ENCODE measurements at places on chromosomes 16 and 17. TPM values are rescaled to one million over a fixed set of nuclear protein-coding genes. Genes with fewer than 3 reads are reported as not detected.

DNA sequence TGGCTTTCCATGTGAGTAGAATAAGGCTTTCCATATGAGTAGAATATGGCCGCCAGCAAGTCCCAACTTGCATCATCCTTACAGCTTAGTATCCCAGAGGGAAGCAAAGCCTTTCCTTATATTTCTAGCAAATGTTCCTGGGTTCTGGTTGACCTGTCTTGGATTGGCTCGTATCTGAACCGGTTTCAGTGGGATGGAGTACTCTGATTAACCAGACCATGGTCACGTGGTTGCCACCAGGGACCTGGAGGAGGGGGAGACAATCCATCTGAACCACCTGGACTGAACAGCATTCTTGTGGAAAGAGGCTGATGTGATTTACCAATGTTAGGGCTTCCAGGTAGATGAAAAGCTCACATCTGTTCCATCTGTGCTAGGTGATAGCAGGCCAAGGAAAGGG is 89.0 kb downstream of the SHISA6 start:
- no peak overlapping the region for H3K27ac ChIP-seq
- no peak overlapping the region for H3K4me3 ChIP-seq
- H3K4me1 ChIP-seq, result no peaks in the 10 kb centered on the region
- no peak for DNase-seq

DNA sequence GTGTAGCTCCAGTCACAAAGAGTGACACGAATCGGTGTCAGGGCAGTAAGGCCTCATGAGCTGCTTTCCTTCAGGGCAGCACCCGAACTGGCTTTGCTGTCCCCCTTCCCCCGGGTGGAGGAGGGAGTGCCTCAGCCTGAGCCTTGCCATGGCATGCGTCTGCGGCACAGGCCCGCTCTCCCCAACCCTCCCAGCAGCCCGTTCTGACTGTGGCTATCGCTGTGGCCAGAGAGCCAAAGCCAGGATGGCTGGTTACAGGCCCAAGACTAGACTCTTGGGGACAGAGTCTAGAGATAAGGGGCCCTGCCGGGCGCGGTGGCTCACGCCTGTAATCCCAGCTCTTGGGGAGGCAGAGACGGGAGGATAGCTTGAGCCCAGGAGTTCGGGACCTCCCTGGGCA is 25.9 kb downstream of the CLUH start:
- H3K4me3 ChIP-seq, result no peak overlapping the region
- H3K4me1 ChIP-seq, result peaks cover 14% of the 10 kb centered on the region
- H3K36me3 ChIP-seq, result peaks cover 53% of the 10 kb centered on the region
- H3K27ac ChIP-seq, result no peak overlapping the region
- H3K27me3 ChIP-seq, result no peaks in the 10 kb centered on the region

Gene TMEM11
- 13.0 TPM for total RNA-seq

DNA sequence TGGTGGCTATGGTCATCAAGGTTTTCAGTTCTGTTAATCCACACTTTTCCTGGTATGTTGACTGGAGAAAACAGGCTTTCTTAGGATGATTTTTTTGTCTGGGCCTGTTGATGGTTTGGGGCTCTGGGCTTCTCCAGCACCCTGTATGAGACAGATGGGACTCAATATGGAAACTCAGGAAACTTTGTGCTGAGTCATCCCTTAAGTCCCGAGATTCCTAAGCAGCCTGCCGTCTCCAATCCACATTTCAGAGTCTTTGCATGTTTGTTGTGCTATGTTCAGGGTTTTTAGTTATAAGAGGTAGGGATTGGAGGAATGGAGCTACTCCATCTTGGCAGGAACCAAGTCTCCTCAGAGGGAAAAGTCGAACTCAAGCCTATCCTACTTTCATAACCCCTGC is 253.3 kb upstream of the FOXF1 start:
- no peaks in the 10 kb centered on the region for H3K27me3 ChIP-seq
- no peak overlapping the region for H3K4me3 ChIP-seq
- H3K36me3 ChIP-seq, result no peaks in the 10 kb centered on the region
- DNase-seq, result no peak

Gene TMC5
- not detected for total RNA-seq

Gene ZNF469
- 1.1 TPM for total RNA-seq

- H3K27ac ChIP-seq, result no peak overlapping the region
- no peaks in the 10 kb centered on the region for H3K36me3 ChIP-seq
- DNase-seq, result no peak
Measured at GRCh38 chr16:85989376-85989775, 90.4 kb downstream of the IRF8 start.

DNA sequence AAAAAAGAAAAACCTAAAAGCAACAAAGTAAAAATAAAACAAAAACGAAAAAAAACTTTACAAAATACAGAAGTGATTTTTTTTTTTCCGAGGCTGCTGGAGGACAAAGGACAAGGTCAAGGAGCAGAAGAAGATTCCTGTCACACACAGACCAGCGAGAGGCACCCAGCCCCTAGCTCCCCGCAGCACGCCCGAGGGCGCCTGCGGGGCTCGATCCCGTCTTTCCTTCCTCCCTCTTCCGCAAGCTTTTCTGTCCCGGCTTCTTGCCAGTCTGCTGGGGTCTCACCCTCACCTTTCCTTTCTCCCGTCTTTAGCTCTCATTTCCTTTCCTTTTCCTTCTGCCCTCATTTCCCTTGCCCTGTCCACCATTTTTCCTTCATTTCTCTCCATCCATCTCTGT is 66.1 kb upstream of the DNAH17 start:
- H3K27me3 ChIP-seq, result no peaks in the 10 kb centered on the region
- no peaks in the 10 kb centered on the region for H3K36me3 ChIP-seq
- H3K4me1 ChIP-seq, result peaks cover 16% of the 10 kb centered on the region
- no peak overlapping the region for H3K4me3 ChIP-seq
- no peak overlapping the region for H3K27ac ChIP-seq

DNA sequence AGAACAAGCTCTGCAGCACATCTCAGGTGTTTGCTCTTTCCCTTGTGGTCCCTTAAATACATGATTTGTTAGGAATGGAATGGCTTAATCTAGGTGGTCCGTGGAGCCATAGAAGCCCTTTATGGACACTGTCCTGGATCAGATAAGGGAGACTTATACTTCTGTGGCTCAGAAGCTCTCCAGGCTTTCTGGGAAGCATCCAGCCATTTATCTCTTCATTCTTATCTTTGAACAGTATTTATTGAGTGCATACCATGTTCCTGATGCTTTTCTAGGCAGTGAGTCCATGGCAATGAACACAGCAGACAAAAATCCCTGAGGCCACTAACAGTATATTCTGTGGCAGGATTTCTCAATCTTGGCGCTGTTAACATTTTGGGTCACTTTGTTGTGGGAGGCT is 474.5 kb upstream of the EEF2KMT start:
- H3K4me3 ChIP-seq, result no peak overlapping the region
- H3K27ac ChIP-seq, result no peak overlapping the region
- H3K36me3 ChIP-seq, result no peaks in the 10 kb centered on the region
- H3K27me3 ChIP-seq, result no peaks in the 10 kb centered on the region
- H3K4me1 ChIP-seq, result no peaks in the 10 kb centered on the region

Gene SBK1
- 17.9 TPM for total RNA-seq

DNA sequence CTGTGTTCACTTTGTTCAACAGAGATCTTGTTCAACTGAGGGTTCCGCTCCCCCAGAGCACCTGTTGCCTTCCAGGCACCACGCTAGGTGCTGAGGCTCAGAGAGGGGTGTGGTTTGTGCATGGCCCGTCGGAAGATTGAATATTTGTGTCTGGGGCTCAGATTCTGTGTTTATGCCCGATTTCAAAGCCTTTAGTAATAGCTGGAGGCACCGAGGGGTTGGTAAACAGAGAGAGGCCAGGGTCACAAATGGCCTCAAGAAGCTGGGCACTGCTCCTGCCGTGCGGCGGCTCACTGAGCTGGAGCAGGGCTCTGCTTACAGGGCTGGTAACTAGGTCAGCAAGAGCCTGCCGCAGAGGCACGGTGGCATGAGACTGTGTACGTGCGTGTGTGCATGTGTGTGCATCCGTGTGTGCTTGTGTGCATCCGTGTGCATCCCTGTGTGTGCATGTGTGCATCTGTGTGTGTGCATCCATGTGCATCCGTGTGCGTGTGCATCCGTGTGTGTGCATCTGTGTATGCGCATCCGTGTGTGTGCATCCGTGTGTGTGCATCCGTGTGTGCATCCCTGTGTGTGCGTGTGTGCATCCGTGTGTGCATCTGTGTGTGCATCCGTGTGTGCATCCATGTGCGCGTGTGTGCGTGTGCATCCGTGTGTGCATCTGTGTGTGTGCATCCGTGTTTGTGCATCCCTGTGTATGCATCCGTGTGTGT is 5.4 kb downstream of the ITGAE start:
- H3K4me1 ChIP-seq, result peaks cover 30% of the 10 kb centered on the region
- no peak overlapping the region for H3K27ac ChIP-seq
- DNase-seq, result no peak
- no peak overlapping the region for H3K4me3 ChIP-seq
- H3K27me3 ChIP-seq, result no peaks in the 10 kb centered on the region

- no peak overlapping the region for H3K4me3 ChIP-seq
- H3K36me3 ChIP-seq, result no peaks in the 10 kb centered on the region
- no peak overlapping the region for H3K27ac ChIP-seq
Measured at GRCh38 chr16:79509211-79509631, 91.3 kb downstream of the MAF start.

GRCh38 chr16:17412221-17412620 is 58.5 kb downstream of the XYLT1 start:
- H3K27ac ChIP-seq, result no peak overlapping the region
- peaks cover 10% of the 10 kb centered on the region for H3K4me1 ChIP-seq
- no peak for DNase-seq
- no peaks in the 10 kb centered on the region for H3K27me3 ChIP-seq
- H3K4me3 ChIP-seq, result no peak overlapping the region

GRCh38 chr16:83738923-83739503 is 68.8 kb upstream of the HSBP1 start:
- no peak overlapping the region for H3K4me3 ChIP-seq
- H3K36me3 ChIP-seq, result no peaks in the 10 kb centered on the region
- no peaks in the 10 kb centered on the region for H3K4me1 ChIP-seq
- H3K27ac ChIP-seq, result no peak overlapping the region
- no peaks in the 10 kb centered on the region for H3K27me3 ChIP-seq

GRCh38 chr17:57438066-57438731 is 181.9 kb downstream of the MSI2 start:
- no peaks in the 10 kb centered on the region for H3K36me3 ChIP-seq
- H3K4me1 ChIP-seq, result peaks cover 31% of the 10 kb centered on the region
- no peak overlapping the region for H3K4me3 ChIP-seq
- no peak overlapping the region for H3K27ac ChIP-seq
- DNase-seq, result no peak
- H3K27me3 ChIP-seq, result no peaks in the 10 kb centered on the region

DNA sequence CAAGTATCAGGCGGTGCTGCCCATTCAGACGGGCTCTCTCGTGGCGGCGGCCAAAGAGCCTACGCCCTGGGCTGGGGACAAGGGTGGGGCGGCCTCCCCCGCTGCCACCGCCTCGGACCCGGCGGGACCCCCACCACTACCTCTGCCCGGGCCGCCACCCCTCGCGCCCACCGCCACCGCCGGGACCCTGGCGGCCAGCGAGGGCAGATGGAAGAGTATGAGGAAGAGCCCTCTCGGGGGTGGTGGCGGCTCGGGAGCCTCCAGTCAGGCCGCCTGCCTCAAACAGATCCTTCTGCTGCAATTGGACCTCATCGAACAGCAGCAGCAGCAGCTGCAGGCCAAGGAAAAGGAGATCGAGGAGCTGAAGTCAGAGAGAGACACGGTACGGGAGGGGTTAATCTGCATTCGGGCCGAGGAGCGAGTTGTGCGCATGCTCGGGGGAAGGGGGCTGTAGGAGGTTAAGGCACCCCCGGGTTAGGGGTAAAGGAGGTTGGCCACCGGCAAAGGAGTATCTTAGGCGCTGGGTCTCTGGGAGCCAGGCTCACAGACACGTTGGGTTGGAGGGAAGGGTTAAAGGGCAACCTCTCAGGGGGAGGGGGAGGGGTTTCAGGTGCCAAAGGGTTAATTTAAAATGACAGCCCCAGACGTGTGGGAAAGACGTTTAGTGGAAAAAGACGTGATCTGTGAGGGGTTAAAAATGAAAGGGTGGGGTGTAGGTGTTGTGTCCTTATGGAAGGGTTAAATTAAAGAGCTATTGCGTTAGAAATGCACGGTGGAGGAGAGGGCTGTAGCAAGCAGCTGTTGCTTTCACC is 1.4 kb downstream of the MSL1 start:
- no peaks in the 10 kb centered on the region for H3K27me3 ChIP-seq
- H3K4me3 ChIP-seq, result peak overlapping the region; percentile 86
- DNase-seq, result peak; percentile 63
- H3K36me3 ChIP-seq, result no peaks in the 10 kb centered on the region
- peak overlapping the region; percentile 82 for H3K27ac ChIP-seq
- peaks cover 16% of the 10 kb centered on the region for H3K4me1 ChIP-seq

- no peak for DNase-seq
- no peaks in the 10 kb centered on the region for H3K4me1 ChIP-seq
- H3K36me3 ChIP-seq, result no peaks in the 10 kb centered on the region
- H3K4me3 ChIP-seq, result no peak overlapping the region
- H3K27ac ChIP-seq, result no peak overlapping the region
- no peaks in the 10 kb centered on the region for H3K27me3 ChIP-seq
Measured at GRCh38 chr17:34601416-34601815, 22.0 kb downstream of the TMEM132E start.

Gene SYT17
- total RNA-seq, result 0.08 TPM

DNA sequence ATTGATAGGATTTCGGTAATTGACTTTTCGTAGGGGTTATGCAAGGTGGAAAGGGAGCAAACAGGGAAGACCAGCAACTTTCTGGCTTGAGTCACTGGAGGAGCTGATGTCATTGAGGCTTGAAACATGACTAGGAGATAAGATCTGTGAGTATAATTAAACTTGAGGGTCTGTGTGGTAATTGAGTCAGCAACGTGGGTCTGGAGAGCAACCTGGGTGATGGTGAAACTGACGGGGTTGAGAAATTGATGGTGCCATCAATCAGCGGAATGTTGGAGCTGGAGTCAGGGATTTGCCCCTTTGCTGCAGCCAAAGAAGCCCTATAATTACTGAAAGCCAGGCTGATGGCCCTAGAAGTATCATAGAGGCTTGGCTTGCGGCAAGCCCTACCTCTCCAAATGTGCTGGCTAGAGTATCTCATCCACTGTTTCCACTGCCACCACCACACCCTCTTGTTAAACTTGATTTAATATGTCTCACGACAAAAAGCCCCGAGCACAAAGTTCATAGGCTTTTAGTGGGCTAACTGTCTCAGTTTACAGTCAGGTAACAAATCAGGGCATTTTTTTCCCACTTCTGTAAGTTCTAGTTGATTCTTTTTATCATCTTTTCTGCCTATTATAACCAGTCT is 186.9 kb upstream of the ELAC2 start:
- no peak overlapping the region for H3K27ac ChIP-seq
- no peaks in the 10 kb centered on the region for H3K27me3 ChIP-seq
- H3K4me1 ChIP-seq, result no peaks in the 10 kb centered on the region
- H3K4me3 ChIP-seq, result no peak overlapping the region
- no peak for DNase-seq

Gene GNGT2
- total RNA-seq, result 16.9 TPM

DNA sequence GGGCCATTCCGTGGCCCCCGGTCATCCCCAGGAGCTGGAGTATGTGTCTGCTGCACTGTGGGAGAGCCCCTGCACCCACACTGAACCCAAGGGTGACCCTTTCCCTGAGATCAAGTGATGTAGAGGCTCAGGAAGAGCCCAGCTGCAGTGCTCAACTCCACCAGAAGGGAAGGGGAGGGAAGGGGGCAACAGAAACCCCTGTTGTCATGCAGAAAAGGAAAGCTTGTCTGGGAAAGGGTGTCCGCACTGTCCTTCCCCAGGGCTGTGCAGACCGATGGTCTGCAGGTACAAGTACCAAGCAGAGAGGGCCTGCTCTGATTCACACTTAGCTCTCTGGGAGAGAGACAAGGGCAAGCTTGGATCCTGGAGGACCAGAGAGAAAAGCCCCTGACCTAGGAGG is 45.7 kb upstream of the TOB1 start:
- no peaks in the 10 kb centered on the region for H3K36me3 ChIP-seq
- H3K4me3 ChIP-seq, result no peak overlapping the region
- peak overlapping the region; percentile 75 for H3K27ac ChIP-seq
- no peak for DNase-seq

Gene PIP4K2B
- total RNA-seq, result 49.1 TPM

GRCh38 chr16:13545271-13545670 is 374.7 kb upstream of the ERCC4 start:
- H3K27me3 ChIP-seq, result no peaks in the 10 kb centered on the region
- no peak overlapping the region for H3K4me3 ChIP-seq
- no peak for DNase-seq
- no peaks in the 10 kb centered on the region for H3K36me3 ChIP-seq
- H3K4me1 ChIP-seq, result no peaks in the 10 kb centered on the region

Measured in naive thymus-derived CD4-positive, alpha-beta T cell (primary cell).